ENCODE measurements at places on chromosomes 12 and 14.

- no peak for DNase-seq
Observed at GRCh38 chr14:79665556-79665955, 545.7 kb downstream of the DIO2 start.

DNA sequence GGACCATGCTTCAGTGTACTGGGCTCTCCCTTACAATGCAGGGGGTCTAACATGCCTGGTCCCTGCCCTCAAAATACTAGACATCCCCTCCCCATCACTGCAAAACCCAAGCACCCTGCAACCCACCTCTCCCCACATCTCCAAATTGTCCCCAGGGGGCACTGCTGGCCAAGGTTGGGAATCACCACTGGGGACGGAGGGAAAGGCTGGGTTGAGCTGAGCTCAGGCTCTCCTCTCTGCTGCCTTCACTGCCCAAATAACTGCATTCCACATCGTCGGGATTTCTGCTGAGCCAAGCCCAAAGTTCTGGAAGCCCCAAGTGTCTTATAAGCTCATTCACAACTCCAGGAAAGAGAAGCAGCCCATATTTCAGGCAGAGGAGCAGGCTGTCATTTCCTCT lies 69.6 kb downstream of the NT5DC3 start:
- DNase-seq, result no peak

GRCh38 chr12:45872446-45872845 lies 117.9 kb downstream of the SCAF11 start:
- no peak for DNase-seq

DNA sequence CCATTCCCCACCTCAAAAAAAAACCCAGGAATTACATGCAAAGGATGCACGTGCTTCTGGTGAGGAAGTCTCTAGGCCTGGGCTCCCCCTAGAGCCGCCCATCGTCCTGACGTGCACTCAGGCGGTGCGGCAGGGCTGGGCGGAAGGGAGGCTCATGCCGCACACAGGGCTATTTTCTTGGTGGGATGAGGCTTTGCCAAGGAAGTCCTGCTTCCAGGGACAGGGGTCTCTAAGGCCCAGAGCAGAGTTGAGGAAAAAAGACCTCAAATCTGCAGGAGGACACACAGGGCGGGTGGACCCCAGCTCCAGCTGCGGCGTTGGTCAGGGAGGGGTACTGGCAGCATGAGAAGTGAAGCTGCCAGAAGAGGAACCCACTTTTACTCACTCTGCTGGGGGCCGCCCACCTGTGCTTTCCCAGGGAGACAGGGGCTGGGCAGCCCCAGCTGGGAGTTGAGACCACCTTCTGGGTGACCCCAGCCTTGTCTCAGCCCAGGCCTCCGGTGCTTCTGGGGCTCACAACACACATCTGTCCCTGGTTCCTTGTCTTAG lies 4.2 kb downstream of the RHOF start:
- no peak for DNase-seq

Measured in activated naive CD8-positive, alpha-beta T cell treated with anti-CD3 and anti-CD28 coated beads, Interleukin-2, amount 50 U/mL, for 16 hours (primary cell).